MCF 10A (cell line): ENCODE measurements at places on chromosomes 2 and 18. TPM values are rescaled to one million over a fixed set of nuclear protein-coding genes. Genes with fewer than 3 reads are reported as not detected.

Gene MC5R
- total RNA-seq, result not detected in 2 replicates

Gene IL36G
- total RNA-seq, result not detected in 2 replicates

Gene FOXD4L1
- total RNA-seq, result 0.63 and 0.98 TPM in 2 replicates

Gene ATP6V1C2
- total RNA-seq, result 0.19 and 0.47 TPM in 2 replicates

Gene BCL11A
- 4.3 and 5.3 TPM in 2 replicates for total RNA-seq

Gene NEURL3
- not detected in 2 replicates for total RNA-seq

Gene RNF144A
- total RNA-seq, result 0.21 and 0.47 TPM in 2 replicates

Gene HAAO
- not detected in 2 replicates for total RNA-seq

Gene KIF1A
- total RNA-seq, result not detected in 2 replicates

Gene TXNDC2
- not detected in 2 replicates for total RNA-seq

Gene C1QL2
- total RNA-seq, result not detected in 2 replicates

GRCh38 chr18:49517483-49517882, 30.4 kb upstream of the C18orf32 start:
- no peak for DNase-seq

- no peak for DNase-seq
Observed at GRCh38 chr2:181320638-181321037, 136.5 kb upstream of the ITGA4 start.

- DNase-seq, result no peak
Observed at GRCh38 chr2:25170888-25171287, 2.5 kb upstream of the POMC start.

- DNase-seq, result peak; percentile 28
Observed at GRCh38 chr2:102080451-102081242, 61.9 kb upstream of the IL1R1 start.

DNA sequence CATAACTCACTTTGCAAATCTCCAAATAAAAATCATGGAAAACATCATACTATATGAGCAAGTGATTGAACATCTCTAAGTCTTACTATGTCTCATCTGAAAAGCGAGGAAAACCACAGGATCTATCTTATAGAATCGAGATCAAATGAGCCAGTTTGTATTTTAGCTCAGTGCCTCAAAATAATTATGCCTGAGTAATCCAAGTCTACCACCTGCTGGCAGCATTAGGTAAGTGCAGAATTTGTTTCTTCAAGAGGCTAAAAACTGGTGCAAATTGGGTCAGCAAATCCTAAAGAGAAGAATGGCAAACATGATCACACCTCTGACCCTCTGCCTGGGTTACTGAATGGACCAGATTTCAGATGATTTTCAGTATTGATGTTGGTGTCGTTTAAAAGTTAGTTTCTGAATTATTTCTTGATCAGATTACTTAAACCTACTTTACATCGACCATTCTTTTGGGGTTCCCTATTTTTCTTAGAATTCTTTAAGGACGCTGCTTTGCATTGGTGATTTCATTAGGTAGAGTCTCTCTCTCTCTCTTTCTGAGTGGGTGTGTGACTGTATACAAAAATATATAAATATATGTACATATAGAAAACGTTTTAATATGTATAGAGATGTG, 12.7 kb upstream of the FHOD3 start:
- peak; percentile 75 for DNase-seq

DNA sequence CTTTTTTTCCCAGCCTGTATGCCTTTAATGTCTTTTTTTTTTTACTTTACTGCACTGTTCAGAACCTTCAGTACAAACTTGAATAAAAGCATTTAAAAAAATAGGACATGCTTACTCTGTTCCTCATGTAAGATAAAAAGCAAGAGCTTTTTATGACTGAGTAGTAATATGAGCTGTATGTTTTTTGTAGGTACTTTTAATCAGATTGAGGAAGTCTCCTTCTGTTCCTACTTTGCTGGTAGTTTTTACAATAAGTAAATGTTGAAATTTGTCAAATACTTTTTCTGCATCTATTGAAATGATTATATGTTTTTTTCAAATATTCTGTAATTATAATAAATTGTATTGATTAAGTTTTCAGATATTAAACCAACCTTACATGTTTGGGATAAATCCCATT, 189.8 kb downstream of the FAM210A start:
- DNase-seq, result no peak

DNA sequence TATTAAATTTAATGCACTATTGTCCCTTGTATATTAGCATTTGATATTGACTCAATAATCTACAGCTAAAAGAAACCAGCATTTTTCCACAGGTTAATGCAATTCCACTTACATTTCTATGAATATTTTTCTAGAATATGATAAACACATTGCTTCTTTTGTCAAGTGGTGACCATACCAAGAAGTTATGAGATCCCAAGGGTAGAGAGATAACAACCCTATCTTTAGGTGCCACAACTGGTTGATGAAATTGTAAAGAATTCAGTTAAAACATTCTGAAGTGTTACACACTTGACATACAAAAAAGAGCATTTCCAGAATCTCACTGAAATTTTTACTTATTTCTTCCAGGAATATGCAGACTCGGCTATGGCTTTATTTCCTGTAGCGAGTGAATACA, 56.0 kb downstream of the ABCG8 start:
- no peak for DNase-seq

DNA sequence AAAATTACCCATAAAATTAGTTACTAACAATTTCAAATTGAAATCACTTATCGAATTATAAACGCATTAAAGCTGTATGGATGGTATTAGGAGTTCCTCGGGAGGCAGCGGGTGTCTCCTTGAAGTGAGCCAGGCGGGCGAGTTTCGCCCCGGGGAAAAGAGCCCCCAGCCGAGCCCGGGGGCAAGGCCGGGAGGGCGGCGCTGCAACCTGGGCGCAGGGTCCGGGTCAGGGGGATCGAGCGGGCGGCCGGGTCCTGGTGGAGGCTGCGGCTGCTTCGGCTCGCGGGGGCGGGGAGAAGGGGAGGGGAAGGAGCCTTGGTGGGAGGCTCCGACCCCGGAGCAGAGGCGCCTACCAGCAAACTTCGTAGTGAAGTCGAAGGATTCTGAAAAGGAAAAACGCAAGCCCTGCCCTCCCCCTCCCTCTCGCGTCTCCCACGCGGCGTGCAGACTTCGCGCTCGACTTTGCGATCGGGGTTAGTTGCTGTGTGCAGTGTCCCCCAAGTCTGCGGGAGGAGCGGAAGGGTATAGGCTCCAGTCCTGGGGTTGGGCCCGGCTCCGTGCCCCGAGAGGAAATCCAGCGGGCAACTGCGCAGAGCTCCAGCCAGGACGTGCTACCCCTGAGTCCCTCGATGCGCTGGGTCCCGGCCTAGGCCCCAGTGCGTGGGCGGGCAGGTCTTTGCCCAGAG, 140.8 kb downstream of the MEIS1 start:
- no peak for DNase-seq

- peak; percentile 54 for DNase-seq
Observed at GRCh38 chr2:111100765-111101162, 19.9 kb upstream of the BCL2L11 start.

GRCh38 chr2:101473591-101473910, 1.4 kb downstream of the RFX8 start:
- peak; percentile 7 for DNase-seq

DNA sequence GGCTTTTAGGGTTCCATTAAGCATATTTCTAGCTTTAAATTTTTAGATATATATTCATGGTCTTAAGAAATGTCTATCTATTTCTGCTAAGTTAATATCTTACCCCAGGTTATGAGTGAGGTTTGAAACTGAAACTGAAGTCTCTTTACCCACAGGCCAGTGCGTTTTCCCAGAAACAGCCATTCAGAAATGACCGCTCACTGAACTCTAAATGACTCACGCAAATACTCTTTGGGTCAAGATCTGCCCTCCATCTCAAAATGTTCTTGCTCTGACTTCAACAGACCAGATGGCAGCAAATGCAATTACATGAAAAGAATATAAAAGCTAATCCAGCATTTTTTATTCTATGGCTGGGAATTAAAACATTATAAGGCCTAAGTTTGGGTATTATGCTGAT, 315.2 kb downstream of the TDRD15 start:
- no peak for DNase-seq

DNA sequence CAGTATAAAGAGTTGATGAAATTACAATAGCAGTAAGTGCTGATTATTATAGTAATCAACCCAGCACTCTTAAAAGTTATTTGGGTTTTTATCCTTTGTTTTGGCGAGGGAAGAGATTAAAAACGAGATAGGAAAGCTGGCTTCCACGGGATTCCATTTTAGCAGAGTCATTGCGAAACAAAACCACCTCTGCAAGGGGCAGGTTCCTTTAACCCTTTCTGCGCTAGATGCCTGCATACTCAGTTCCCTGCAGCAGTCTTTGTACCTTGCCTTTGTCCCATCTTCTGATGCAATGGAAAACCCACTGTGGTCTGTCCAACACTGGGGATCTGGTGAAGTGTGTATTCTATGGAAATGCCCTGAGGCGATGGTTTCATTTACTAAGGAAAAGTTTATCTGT, 2.7 kb downstream of the YPEL5 start:
- peak; percentile 25 for DNase-seq

- DNase-seq, result peak; percentile 45
Observed at GRCh38 chr18:1585881-1586488, 681.3 kb downstream of the ADCYAP1 start.
